ENCODE measurements at places on chromosomes 5 and 9.

DNA sequence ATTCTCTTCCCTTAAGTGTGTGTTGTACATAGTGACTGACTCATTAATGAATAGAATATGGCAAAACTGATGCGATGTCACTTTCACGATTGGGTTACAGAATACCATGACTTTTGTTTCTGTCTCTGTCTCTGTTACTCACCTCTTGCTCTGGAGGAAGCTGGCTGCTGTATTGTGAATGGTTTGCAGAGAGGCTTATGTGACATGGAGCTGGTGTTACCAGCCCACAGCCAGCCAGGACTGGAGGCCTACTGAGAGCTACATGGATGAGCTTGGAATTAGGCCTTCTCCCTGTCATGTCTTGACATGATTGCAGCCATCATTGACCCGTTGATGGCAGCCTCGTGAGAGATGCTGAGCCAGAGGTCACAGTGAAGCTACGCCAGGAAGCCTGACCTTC is 161.9 kb downstream of the TAF11L14 start:
- DNase-seq, result no peak

GRCh38 chr9:116152390-116152789 is 1.2 kb upstream of the PAPPA start:
- no peak for DNase-seq

DNA sequence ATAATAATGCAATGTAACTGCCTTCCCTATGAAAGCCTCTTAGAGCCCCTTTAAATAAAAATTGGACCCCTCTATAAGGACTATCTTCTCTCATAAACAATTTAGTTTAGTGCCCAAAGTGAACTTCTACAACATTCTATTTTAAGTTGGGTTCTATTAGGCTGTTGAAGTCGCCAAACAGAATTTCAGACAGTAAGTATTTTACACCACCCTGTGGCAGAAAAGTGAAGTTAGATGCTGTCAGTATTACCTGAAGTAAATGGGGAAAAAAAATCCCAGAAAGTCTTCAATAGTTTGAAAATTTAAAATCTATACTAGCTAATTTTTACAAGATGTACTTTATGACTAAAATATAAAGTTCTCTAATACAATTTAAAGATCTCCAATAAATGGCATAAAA is 29.5 kb downstream of the CAAP1 start:
- no peak for DNase-seq

DNA sequence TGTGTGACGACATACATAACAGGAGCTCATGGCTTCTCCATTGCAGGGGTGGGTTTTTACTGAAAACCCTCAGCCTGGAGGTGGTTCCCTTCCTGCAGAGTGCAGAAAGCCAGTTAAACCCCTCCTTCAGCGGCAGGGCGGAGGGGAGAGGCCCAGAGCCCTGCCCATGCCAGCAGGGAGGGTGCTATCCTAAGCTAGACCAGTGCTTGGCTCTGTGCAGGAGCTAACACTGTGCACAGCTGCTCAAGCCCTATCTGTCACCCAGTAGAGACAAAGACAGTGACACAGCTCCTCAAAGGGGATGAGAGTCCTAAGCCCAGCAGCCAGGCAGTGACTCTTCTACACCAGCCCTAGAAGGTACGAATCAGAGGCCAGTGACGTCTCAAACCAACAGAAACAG is 70.0 kb upstream of the ZSWIM6 start:
- no peak for DNase-seq

GRCh38 chr5:96177303-96177869 is 215.7 kb upstream of the ELL2 start:
- no peak for DNase-seq

- no peak for DNase-seq
These were observed 557 bp upstream of the IL3 start for GRCh38 chr5:132059696-132060500.

DNA sequence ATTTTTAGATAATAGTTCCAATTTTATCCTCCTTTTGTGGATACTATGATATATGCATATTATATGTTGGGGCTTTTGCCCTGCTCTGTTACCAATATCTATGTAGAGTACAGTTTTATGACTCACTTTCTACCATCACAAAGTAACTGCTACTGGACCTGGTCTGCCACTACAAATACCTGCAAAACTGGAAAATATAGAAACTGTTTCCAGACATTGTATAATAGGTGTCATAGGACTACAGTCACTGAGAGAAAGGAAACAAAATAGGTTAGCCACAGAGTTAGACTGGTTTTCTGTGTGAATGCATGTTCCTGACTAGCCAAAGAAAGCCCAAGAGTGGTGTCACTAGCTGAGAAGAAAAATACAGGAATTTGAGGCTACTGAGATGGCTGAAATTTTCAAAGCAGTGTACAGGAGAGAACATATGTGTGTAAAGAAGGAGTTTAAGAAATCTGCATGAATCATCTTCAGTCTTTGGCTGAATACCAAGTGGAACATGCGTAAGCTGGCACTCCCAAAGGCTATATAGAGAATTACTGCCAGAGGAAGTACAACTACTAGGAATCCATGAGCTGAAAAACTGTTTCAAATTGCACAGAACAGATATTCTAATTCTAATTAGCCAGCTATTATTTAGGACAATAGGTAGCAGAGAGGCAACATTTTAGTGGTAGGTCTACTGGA is 29.0 kb upstream of the FAM174A start:
- DNase-seq, result no peak

All from stimulated activated CD4-positive, alpha-beta T cell treated with anti-CD3 and anti-CD28 coated beads, Interleukin-12 subunit alpha, Interleukin-12 subunit beta, amount 100 ng/mL, for 24 hours (primary cell).